ENCODE measurements at places on chromosomes 3 and 15. TPM values are rescaled to one million over a fixed set of nuclear protein-coding genes. Genes with fewer than 3 reads are reported as not detected.
A peak's percentile ranks its signal among the peaks of the same experiment; 100 is the strongest.

DNA sequence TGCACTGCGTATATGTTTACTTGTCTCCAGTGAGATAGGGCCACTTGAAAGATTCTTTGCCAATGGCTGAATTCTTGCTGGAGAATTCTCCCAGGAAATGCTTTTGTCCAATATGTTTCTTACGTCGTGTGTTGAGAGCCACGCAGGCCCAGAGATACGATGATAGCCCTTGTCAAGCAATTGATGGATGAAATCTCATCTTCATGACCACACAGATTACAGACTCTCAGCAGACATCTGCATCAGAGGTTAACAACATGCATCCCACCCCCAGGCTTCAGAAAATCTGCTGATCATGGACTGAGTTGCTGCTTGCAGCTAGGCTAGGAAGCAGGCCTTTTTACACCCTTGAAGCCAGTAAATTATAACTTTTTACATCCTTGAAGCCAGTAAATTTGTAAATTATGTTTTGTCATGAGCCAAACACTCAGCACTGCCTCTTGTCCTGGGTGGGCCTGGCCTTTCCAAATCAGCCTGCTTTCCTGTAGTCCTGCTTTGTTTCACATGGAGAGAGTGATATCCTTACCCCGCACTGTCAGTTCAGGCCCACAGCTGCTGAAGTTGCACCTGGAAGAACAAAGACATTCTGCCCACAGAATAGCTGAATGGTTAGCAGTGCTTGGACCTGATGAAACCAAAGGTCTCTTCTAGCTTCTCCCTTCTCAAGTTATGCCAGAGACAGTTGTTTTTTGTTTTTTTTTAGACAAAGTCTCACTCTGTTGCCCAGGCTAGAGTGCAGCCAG is 84.4 kb downstream of the GPR156 start:
- no peak for DNase-seq

DNA sequence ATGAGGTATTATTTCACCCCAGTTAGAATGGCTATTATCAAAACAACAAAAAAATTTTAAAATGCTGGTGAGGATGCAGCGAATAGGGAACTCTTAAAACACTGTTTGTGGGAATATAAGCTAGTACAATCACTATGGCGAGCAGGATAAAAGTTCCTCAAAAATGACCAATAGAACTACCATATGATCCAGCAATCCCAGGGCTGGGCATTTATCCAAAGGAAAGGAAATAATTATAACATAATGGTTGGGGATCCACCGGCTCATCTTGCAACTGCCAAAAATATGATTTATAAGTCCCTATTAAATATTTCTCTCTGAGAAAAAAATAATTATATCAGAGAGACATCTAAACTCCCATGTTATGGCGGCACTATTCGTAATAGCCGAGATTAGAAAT is 127.6 kb upstream of the MME start:
- DNase-seq: no peak

DNA sequence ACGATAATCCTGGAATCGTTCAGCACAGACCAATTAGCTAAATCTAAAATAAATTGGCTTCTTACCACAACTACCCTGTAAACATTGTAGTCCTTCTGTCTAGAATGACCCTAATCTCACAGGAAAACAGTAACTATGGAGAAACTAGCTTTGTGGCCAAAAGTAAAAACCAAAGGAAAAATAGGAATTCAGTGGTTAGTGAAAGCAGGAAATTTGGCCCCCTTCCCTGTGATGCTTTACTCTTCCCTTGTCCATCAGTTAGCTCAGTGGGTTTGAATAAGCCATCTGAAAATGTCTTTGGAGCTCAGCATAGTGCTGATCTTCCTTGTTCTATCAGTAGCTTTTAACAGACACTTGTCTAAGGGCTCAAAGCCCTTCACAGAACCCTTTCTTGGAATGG is 1.6 kb downstream of the NMD3 start:
- peak; percentile 2 for DNase-seq

DNA sequence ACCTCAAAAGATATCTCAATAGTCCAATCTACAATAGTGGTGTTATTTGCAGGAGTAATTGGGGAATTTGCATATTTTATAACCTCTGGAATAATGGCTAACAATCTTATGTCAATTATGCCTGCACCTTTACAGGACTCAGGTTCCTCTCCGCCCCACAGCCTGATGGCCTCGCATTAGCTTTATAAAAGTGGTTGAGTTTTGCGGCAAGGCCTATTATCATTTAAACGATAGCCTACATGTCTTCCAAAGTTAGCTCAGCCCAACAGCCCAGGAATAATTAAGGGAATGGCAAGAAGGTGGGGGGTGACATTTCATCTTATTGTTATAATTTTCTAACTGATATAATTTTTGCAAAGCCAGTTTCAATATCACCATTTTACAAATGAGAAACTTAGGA is 97.3 kb downstream of the RTP4 start:
- DNase-seq: no peak

DNA sequence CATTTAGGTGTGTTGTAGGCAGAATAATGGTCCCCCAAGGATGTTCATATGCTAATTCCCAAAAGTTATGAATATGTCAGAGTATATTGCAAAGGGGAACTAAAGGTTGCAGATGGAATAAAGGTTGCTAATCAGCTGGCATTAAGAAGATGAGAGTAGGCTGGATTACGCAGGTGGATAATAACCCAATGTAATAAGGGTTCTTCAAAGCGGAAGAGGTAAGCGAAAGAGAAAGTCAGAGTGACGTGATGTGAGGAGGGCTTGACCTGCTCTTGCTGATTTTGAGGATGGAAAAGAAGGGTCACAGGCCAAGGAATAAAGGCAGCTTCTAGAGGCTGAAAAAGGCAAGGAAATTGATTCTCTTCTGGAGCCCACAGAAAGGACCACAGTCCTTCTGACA is 104.0 kb downstream of the STRIT1 start:
- DNase-seq: no peak

DNA sequence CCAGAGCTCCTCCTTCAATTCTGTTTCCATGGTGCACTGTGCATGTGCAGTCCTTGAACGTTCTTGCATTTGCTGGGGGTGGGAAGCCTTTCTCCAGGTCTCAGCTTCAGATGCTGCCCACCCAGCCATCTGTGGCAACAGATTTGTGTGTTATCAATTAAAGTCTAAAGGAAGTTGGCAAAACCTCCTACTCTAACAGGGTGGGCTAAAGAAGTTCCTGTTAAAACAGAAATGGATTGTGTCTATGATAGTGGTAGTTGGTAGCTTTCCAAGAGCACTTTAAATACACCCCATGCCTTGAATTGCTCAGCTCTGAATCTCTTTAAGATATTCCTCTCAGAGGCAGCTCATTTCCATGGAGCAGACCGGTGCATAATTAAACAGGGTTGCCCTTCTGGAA is 488.0 kb upstream of the SUCLG2 start:
- no peak for DNase-seq

DNA sequence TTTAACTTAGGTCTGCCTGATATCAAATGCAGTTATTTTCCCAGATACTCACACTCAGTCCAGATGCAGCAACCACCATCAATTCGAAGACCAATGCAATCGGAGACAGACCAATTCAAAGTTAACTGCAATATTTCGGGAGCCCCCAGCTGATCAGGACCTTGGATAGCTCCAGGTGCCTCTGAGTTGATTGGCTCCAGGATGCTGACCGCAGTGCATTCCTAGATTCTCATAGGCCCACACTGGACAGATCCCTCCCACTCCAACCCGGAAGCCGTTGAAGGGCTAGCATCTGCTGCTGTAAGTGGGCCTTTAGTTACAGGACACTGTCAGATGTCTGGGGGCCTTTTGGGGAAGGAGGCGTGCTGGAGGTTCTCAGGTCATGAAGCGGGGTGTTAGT is 89.5 kb upstream of the ATP2B2 start:
- peak; percentile 70 for DNase-seq

GRCh38 chr15:81783586-81783985 is 262.2 kb downstream of the MEX3B start:
- DNase-seq: no peak

- DNase-seq: no peak
These were observed 70.1 kb downstream of the HERC1 start for GRCh38 chr15:63763476-63764123.

DNA sequence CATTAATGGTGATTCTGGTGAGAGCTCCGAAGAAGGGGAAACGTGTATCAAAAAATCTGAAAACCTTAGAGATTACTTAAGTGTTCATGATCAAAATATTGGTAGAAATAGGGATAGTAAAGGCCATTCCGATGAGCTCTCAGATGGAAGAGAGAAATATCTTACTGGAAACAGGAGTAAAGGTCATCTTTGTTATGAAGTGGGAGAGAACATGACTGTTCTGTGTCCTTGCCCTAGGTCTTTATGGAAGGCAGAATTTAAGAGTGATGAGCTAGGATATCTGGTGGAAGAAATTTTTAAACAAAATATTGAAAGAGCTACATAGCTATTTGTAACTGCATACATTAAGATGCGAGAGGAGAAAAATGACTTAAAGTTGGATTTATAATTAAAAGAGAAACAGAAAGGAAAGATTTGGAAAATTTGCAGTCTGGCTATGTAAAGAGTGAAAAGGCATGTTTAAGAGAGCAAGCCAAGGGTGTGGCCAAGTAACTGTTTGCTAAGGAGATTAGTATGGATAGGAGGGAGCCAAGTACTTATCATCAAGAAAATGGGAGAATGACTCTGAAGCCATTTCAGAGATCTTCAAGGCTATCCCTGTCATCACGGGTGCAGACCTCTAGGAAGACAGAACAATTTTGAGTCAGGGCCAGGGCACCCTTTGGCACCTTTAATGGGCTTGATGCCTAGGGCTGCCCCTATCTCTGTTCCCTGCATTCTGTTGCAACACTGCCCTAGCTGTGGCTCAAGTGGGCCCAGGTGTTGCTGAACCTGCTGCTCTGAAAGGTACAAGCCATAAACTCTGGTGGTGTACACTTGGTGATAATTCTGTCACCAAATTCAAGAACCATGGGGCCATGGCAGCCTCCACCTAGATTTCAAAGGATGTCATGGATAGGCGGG is 27.3 kb downstream of the SLMAP start:
- no peak for DNase-seq

Gene DGKG
- total RNA-seq: 13.5 TPM

Gene CYB561D2
- 15.4 TPM for total RNA-seq

Gene RASL12
- 107 TPM for total RNA-seq

Gene SKOR1
- total RNA-seq: 0.96 TPM

Gene TMIE
- total RNA-seq: 0.48 TPM

Data from umbilical cord (tissue), 2 donors.